ENCODE measurements at places on chromosomes 5 and 9.

GRCh38 chr9:127444921-127445850 is 6.0 kb downstream of the RPL12 start:
- DNase-seq, result peak; percentile 53

GRCh38 chr5:18438126-18438525 is 803.9 kb downstream of the TAF11L14 start:
- DNase-seq, result no peak

- no peak for DNase-seq
These were observed 561.3 kb downstream of the IRX1 start for GRCh38 chr5:4156889-4157288.

- DNase-seq, result no peak
These were observed 538.1 kb upstream of the MEF2C start for GRCh38 chr5:89421035-89421434.

- DNase-seq, result no peak
These were observed 30.6 kb upstream of the SMU1 start for GRCh38 chr9:33106827-33107621.

DNA sequence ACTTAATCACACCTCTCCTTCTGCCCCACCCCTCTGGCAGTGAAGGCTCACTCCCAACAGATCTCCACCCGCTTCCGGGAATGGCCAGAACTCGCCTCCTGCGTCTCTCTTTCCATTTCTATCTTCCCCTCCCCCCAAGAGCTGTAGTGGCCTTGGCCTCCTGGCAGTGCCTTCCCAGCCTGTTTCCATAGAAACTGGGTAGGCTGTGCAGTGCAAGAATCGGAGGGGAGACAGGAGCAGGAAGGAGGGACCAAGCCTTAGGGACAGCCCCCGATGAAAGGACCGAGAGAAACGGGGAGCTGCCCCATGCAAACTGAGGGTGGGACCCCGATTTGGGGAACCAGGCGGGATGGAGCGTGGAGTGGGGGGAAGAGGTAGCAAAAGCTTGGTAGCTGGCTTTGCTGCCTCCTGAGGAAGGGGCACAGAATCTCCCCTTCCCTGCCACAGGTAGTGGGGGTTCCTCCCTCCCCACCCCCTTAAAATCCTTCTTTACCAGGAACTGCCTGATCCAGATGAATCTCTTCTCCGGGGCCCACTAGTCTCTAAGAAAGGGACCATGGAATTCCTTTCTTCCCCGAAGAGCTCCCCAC is 4.5 kb upstream of the PCDH1 start:
- no peak for DNase-seq

- no peak for DNase-seq
These were observed 309.1 kb downstream of the NTRK2 start for GRCh38 chr9:84978661-84979060.

GRCh38 chr5:134003064-134003816 is 1.5 kb downstream of the VDAC1 start:
- DNase-seq, result no peak

DNA sequence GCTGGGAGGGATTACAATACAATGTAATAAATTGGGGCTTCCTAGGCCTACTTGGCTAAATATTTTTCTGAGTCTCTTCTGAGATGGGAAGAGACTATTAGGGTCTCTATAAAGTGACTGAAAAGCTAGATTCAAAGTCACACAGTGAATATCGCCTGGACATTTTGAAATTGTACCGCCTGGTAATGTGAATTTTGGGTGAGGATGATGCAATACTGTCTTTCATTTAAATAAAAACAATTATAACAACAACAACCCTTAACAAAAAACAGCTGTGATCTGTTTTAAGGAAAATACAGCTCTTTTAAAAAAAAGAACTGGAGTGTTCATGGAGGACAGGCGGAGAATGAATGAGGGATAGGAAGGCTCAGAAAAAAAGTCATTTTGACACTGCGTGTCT is 615.0 kb downstream of the RAB3C start:
- DNase-seq, result no peak

GRCh38 chr5:175281714-175282113 is 162.3 kb downstream of the DRD1 start:
- no peak for DNase-seq

- DNase-seq, result no peak
These were observed 117.0 kb upstream of the CXCL14 start for GRCh38 chr5:135695656-135696313.

GRCh38 chr9:132837501-132838286 is 40.4 kb downstream of the AK8 start:
- peak; percentile 5 for DNase-seq

- no peak for DNase-seq
These were observed 68.8 kb downstream of the NTRK2 start for GRCh38 chr9:84738353-84738752.

DNA sequence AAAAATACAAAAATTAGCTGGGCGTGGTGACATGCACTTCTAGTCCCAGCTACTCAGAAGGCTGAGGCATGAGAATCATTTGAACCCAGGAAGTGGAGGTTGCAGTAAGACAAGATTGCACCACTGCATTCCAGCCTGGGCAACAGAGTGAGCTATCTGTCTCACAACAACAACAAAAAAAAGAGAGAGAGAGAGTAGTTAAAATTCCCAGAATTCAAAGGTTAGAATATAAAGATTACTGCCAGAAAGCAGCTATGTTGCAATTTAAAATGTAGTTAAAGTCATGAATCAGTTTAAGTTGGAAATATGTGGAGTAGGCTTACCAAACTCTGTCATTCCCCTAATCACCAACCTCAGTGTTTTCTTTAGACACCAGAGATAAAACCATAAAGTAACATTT is 58.7 kb upstream of the SUSD1 start:
- DNase-seq, result peak; percentile 48

- DNase-seq, result no peak
These were observed 17.1 kb downstream of the OTP start for GRCh38 chr5:77621440-77621839.

GRCh38 chr5:109922381-109922995 is 232.8 kb downstream of the MAN2A1 start:
- DNase-seq, result no peak

DNA sequence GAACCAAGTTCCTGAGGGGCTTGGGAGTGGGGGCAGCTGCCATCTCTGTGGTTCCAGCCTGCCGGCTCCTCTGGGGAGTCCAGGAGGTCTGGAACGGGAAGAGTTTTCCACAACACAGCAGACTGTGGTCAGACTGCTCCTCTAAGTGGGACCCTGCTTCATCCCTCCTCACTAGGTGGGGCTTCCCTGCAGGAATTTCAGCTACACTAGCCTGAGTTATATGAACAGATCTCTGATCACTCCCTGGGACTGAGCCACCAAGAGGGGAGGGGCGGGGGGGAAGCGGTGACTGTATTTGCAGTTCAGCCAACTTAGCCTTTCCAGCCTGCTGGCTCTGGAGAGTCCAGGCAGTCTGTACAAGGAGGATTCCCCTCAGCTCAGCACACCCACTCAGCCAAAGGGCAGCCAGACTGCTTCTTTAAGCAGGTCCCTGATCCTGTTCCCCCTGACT is 19.4 kb downstream of the DTWD2 start:
- DNase-seq, result no peak

DNA sequence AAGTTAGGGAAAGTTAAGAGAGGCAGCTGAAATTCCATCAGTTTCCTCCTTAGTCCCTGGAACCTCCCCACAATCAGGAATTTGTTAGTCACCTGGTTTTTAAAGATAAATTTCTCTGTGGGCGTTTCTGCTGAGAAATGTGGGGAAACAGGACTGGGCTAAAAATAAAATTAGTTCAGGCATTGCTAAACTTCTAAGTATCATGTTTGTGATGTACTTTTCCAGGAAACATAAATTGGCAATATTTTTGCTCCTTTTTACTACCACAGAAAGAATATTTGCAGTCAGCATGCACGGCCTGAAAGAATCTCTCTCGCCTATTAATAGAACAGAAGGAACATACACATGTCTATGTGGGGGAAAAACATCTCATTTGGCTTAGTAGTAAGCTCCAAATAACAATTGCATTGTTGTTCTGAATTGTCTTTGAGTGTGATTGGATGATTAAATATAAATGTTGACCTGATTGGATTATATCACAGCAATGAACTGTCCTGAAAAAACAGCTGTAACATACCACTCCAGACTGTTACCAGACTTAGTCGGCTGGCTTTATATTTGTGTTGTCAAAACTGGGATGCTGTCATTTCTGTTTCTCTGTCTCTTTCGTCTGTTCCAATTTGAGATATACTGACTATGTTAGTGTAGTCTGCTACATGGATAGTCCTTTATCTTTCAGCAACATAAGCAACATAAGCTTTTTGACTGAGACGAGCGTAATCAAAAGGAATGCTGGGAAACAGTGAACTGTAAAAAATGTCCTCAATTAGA is 12.9 kb downstream of the TJP2 start:
- no peak for DNase-seq

- no peak for DNase-seq
These were observed 263.6 kb downstream of the FANCC start for GRCh38 chr9:95053611-95054570.

Data from MV-4-11 (cell line).